Activated CD4-positive, alpha-beta T cell treated with anti-CD3 and anti-CD28 coated beads for 1 hour (primary cell): ENCODE measurements at places on chromosomes 12 and 14.

DNA sequence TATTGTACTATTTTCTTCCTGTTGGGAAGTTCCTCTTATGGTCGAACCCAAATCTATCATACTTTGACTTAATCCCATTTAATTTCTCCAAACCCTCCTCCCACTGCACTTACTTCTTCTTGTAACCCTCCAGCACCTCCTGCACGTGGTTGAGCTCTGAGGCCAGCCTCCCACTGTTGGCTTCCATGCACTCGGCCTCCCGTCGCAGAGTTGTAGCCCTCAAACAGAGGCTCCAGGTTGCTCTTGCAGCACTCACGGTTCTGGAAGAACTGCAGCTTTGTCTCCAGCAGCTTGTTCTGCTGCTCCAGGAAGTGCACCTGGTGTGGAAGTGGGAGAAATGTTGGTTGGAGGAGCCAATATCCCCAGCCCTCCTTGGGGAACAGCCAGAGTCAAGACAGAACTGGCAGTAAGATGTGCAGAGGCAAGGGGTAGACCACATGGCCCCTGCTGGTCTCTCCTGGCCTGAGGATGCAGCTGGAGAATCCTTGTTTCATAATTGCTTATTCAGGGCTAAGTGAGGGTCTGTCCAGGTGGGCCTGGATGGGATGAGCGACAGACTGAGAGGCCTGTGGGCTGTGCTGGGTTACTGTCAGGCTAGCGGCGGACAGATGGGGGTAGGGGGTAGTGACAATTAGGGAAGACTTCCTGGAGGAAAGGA lies 18.4 kb upstream of the KRT86 start:
- DNase-seq: no peak

DNA sequence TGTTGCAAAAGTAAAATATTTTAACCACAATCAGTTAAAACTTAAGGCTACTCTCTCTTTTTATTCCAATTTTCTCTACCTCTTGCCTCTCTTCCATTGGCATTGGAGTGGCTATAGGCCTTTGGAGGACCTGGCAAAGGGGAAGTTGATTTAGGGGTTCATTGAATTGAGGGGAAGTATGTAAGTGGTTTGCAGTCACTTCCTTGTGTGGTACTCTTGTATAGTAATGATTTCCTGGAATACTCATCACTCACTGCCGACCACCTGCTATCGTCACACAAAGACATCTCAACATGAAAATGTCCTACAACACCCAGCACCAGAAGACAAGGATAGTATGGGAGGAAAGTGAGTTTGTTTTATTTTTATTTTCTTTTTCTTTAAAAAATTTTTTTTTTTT lies 45.7 kb upstream of the CPM start:
- no peak for DNase-seq

DNA sequence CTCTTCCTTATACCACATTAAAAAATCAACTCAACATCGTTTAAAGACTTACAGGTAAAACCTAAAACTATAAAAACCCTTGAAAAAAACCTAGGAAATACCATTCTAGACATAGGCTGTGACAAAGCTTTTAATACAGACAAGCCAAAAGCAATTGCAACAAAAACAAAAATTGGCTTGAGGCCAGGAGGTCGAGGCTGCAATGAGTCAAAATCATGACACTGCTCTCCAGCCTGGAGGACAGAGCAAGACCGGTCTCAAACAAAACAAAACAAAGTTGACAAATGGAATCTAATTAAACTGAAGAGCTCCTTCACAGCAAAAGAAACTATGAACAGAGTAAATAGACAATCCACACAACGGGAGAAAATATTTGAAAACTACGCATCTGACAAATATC lies 1057.8 kb downstream of the FSCB start:
- no peak for DNase-seq

DNA sequence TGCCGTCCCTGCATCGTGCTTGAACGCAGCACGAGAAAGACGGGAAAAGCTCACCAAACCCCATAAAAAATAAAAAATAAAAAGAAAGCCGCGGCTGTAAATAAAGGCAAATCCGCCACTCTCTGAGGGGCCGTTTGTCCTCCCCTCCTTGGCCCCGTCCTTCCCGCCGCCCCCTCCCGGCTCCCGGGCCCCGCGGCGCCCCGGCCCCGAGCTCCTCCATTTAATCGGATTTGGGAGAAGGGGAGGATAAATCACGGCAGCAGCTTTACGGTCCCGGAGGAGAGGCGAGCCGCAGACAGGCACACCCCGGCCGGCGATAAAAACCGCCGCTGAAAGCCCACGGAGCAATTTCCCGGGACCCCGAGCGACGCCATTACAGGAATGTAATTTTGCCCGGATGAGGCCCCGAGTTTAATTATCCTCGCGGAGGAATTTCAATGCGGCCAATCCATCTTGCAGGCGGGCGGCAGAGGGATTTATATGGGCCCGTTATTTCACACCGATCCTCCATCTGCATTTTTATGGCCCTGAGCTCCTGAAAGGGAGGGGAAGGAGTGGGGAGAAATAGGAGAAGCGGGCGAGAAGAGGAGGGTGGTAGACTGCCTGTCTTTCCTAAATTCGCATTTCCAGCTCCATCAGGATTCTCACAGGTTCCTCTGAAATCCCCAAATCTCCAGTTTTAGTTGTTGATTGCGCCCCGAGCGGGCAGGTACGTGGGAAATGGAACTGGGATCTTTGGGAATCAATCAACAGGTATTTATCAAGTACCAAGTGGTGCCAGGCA lies 1.3 kb upstream of the ATP5MC2 start:
- no peak for DNase-seq

DNA sequence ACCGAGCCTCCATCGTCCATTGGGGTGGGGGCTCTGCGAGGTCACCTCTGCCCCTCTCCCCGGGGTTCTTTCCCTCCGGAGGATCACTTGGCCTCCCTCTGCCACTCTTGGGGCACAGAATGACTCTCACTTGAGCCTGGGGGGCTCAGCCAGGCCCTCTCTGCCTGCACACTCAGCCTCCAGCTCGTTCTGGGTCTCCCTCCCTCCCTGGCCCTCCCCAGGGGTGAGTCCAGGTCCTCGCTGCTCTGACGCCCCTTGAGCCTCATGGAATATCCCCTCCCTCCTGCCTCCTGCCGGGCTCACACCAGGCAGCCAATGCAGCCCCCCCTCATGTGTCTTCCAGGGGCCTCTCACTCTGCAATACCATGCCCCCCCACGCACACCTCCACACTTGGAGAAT lies 17.7 kb upstream of the SFSWAP start:
- DNase-seq: no peak

DNA sequence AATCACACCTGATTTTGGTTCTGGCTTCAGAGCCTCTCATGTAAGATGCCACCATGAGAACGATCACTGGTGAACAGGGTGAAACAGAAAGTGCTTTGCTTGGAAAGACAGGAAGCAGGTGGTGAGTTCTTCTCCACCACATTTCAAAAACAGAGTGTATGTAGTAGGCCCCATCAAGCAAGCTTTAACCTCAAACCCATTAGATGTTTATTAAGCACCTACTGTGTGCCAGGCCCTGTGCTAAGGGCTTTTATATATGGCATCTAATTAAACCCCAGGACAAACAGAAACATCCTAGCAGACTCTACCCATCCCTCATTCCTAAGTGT lies 47.8 kb upstream of the MED13L start:
- no peak for DNase-seq
